SHP77 (cell line): ENCODE measurements at places on chromosomes 2 and 18.
A peak's percentile ranks its signal among the peaks of the same experiment; 100 is the strongest.

GRCh38 chr2:59680863-59681262 lies 872.6 kb downstream of the BCL11A start:
- DNase-seq: no peak

DNA sequence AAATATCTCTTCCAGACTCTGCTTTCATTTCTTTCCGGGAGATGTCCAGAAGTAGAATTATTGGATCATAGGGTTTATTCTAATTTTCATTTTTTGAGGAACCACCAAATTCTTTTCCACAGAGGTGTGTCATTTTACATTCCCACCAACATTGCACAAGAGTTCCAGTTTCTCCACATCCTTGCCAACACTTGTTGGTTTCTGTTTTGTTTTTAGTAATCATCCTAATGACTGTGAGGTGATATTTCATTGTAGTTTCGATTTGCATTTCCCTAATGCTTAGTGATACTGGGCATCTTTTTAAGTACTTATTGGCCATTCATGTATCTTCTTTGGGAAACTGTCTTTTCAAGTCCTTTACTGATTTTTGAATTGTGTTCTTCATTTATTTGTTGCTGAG lies 513.1 kb downstream of the PARD3B start:
- DNase-seq: no peak

- peak; percentile 29 for DNase-seq
Measured at GRCh38 chr18:44579028-44579702, 101.5 kb upstream of the SETBP1 start.

DNA sequence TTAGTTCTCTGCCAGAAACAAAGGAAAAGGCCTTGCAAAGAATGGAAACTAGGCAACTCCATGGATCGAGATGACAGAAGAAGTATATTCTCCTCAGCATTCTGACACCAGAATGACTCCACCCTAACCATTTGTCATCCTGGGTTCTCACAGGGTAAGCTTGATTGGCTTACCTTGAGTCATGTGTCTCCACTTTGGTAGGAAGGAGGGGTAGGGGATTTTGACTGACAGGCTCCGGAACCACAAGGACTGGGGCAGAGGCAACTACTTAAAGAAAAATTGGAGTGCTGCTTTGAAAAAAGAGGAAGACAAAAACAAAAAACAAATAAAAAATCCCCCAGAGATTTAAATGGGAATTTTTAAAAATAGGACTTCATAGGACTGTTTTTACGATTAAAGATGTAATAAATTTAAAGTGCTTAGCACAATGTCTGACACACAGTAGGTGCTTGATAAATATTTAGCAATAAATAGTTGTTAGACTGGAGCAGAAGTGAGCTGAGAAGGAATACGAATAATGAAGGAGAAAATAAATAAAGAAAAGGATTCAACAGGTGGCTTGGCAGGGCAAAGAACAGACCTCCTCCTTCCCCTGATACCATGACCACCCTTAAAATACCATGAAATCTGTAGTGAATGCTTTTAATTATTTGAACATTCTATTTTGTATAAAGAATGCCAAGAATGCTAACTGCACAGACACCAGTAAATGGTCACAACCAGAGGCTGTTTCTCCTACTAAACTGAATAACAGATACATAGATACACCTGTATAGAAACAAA lies 230.2 kb downstream of the CDCA7 start:
- no peak for DNase-seq

GRCh38 chr18:53503914-53504441 lies 720.5 kb downstream of the MBD2 start:
- no peak for DNase-seq

DNA sequence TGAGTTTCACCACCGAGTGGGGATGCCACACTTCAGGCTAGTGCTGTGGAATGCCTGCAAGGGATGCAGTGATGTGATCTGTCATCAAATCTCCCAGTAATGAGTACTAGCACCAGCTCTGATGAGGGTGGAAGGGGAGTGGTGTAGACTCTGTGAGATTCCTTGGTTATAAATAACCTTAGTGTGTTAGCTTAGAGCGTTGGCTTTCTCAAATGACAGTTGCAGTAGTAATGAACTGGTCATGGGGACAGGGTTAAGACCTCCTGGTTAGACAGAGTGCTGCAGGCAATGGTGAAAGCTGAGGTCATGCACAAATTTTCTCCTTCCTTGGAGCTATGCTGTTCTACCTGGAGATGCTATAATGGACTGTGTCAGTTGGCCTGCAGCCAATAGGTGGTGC lies 1063.4 kb upstream of the CRIM1 start:
- DNase-seq: no peak

- no peak for DNase-seq
Measured at GRCh38 chr2:207241198-207241597, 75.5 kb upstream of the KLF7 start.

GRCh38 chr18:54718408-54718773 lies 109.9 kb upstream of the RAB27B start:
- no peak for DNase-seq

DNA sequence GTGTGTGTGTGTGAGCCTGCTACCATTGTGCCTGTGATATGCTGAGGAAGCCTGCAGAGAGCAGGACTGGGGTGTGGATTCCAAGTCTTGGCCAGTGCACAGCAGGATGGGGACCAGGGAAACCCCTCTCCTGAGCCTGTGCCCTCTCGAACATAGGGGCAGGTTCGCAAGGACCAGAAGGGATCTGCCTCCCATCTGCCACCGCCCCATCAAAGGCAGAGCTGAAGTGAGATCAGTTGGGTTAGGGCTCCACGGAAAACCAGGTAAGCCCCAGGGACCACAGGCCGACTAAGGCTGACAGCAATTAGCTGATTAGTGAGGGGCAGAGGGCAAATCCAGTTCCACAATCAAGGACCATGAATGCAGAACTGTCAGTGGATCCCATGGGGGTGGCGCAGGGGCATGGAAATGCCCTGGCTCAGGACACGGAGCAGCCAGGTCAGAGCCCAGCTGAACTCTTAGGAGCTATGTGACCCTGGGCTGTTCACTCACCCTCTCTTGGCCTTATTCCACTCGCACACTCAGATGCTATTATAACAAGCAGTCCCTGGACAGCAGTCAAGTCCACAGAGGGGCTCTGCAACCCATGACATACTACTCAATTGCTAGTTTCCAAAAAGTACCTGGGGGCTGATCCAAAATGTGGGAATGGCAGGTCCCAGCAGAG lies 84.2 kb upstream of the ID2 start:
- no peak for DNase-seq

DNA sequence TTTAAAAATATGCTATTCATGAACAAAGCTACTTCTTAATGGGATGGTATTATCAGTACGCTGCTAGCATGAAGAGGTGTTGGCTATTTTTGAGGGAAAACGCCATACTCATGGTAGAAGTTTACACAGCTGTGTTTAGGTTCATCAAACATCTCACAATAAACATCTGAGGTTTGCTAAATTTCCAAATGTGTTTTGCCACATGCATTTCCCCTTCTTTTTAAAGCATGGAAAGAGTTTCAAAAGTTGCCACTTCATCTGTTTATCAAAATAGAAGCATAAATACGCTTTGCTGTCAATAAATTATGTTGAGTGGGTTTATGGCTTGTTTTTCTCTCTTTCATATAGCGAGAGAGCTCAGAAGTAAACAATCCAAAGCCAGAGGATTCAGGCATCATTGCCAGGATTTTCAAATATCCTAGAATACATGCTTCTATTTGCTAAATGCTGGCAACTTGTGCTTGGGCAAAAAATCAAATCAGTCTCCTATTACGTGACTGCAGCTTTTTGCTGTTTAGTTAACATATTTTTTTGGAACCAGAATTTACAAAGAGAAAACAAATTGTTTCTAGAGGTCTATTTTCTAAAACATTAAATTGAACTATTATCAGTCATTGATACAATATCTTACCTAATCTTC lies 1919.9 kb upstream of the LRRTM1 start:
- DNase-seq: peak; percentile 24

- no peak for DNase-seq
Measured at GRCh38 chr18:10143596-10143995, 229.8 kb downstream of the VAPA start.

GRCh38 chr2:160322320-160322719 lies 122.2 kb upstream of the ITGB6 start:
- no peak for DNase-seq

DNA sequence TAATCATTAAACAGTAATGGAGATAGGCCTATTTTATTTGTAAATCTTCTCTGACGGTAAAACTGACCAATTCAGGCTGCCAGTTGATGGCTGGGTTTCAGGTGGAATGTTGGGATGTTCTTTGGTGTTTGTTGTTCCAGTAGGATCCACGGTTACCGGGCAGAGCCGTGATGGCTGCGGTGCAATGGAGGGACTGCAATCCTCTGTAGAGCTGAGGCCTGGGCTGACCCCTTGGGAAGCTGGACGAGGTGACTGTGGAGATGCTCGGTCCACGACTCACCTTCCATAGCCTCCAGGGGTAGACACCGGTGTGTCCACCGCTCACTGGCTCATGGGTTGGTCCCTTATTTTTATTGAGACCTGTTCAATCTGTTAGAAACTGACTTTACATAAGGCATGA lies 42.5 kb downstream of the ZNF519 start:
- no peak for DNase-seq

DNA sequence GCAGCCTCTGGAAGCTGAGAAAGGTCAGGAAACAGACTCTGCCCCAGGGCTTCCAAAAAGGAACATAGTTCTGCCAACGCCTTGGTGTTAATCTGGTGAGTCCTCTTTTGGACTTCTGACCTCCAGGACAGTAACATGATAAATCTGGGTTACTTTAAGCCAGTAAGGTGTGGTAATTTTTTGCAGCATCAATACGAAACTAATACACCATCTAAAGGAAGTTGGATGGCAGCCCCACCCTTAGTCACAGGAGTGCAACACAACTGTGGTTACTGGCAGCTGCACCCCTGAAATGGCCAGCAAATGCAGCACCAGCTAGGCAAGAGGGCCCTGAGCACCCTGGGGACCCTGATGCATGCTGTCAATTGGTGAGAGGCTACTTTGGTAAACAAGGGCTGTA lies 25.8 kb downstream of the CREG2 start:
- DNase-seq: no peak
